Activated naive CD4-positive, alpha-beta T cell (primary cell): ENCODE measurements at places on chromosomes 16 and 17.

GRCh38 chr17:4604111-4604644 lies 19.8 kb downstream of the SMTNL2 start:
- no peak for DNase-seq

DNA sequence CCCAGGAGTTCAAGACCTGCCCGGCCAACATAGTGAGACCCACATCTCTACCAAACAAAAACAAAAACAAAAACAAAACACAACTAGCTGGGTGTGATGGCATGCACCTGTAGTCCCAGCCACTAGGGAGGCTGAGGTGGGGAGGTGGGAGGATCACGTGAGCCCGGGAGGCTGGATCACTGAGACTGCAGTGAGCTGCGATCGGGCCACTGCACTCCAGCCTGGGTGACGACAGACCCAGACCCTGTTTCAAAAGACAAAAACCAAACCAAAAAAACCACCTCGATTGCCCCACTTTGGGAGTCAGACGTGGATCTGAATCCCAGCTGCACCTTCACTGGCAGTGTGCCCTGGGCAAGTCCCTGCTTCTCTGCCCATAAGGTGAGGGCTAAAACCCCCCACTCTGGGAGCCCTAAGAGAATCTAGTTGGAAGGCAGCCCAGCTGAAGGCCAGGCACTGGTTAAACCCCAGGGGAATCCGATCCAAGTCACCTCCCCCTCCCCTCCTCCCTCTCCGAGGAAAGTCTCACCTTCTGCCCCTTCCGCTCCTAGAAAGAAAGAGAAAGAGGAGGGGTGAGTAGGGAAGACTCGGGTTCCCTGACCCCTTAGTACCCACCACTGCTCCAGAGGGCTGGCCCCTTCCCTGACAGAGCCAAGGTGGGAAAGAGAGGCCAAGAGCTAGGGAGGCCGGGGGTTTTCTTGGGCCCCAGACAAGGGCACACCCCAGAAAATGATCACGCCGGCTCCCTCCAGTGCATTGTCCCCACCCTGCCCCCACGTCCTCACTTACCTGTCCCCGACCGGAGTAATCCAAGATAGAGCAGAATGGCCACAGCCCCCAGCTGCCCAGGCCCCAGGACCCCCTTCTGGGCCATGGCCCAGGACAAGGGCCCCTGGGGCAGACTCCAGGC lies 647 bp downstream of the PRSS8 start:
- DNase-seq = no peak

DNA sequence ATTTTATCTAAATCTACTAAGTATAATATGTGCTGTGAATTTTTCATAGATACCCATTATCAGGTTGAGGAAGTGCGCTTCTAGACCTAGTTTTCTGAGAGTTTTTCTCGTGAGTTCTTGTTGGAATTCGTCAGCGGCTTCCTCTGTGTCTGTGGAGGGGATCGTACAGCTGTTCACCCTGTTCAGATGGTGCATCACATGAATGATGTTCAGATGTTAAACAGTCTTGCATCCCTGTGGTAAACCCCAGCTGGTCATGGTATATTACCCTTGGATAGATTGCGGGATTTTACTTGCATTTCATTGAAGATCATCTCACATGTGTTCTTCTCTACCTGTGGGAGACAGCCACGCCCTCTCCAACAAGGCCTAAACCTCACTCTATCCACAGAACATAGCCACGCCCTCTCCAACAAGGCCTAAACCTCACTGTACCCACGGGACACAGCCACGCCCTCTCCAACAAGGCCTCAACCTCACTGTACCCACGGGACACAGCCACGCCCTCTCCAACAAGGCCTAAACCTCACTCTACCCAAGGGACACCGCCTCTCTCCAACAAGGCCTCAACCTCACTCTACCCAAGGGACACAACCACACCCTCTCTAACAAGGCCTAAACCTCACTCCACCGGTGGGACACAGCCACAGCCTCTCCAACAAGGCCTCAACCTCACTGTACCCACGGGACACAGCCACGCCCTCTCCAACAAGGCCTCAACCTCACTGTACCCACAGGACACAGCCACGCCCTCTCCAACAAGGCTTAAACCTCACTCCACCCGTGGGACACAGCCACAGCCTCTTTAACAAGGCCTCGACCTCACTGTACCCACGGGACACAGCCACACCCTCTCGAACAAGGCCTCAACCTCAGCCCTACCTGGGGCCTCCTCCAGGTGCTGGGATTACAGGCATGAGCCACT lies 180.2 kb upstream of the CHMP6 start:
- no peak for DNase-seq

DNA sequence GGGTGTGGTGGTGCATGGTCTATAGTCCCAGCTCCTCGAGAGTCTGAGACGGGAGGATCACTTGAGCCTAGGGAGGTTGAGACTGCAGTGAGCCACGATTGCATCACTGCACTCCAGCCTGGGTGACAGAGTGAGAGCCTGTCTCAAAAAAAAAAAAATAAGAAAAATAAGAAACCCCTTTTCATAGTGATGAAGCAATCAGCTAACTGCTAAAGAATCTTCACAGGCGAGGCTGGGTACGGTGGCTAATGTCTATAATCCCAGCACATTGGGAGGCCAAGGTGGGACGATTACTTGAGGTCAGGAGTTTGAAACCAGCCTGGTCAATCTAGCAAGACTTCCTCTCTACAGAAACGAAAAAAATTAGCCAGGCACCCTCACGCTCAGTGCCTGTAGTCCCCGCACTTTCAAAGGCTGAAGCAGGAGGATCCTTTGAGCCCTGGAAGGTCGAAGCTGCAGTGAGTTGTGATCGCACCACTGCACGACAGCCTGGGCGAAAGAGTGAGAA lies 760 bp downstream of the SLFN12L start:
- peak; percentile 8 for DNase-seq

DNA sequence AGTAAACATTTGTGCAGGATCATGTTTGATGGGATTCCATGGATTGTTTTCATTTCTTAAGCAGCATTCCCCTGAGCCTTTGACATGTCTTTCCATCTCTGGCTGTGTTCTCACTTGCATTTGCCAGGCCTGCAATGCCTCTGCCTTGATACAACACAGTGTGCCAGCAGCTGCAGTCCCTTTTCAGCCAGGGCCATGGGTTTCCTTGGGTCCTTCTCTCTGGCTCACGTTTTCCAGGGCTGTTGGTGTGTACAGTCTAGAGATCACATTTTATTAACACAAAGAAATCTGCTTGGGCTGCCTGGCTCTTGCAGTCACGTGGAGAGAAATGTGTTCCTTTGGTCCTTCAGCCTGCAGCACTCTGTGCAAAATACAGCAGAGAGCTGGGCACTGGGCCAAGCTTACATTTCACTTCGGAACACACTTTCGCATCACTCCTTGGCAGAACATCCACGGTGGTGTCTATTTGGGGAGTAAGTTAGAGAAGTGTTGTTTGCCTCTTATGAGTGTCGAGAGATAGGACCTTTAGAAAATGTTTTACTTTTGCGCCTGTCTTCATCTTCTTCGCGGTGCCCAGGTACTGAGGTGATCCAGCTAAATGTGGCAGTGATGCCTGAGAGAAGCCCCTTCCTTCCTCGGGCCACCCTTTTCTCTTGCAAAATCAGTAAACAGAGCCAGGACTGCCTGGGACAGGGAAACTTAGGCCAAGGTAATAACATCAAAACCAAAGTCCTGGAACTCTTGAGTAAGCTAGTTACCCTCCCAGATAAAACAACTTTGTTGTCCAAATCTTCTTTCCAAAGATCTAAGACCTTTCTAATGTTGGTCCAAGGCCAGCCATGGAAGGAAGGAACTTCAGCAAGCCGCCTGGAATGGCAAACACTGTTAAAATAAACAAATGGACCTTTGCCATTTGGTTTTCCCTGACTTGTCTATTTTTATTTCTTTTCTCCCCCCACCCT lies 20.9 kb downstream of the HLF start:
- DNase-seq = no peak
